Stimulated activated CD8-positive, alpha-beta memory T cell treated with anti-CD3 and anti-CD28 coated beads, Interleukin-4, amount 100 ng/mL, for 1 hour (primary cell): ENCODE measurements at places on chromosomes 7 and 10.

- DNase-seq: no peak
Observed at GRCh38 chr7:120278773-120279172, 5.8 kb downstream of the KCND2 start.

- DNase-seq: no peak
Observed at GRCh38 chr10:102675666-102676533, 31.6 kb downstream of the TRIM8 start.

GRCh38 chr10:34475274-34475646 is 339.8 kb downstream of the PARD3 start:
- DNase-seq: no peak

GRCh38 chr7:299628-300027 is 9.7 kb downstream of the FOXL3 start:
- no peak for DNase-seq

GRCh38 chr10:86064219-86064618 is 302.4 kb downstream of the GRID1 start:
- no peak for DNase-seq
